ENCODE measurements at places on chromosomes 1 and 21. TPM values are rescaled to one million over a fixed set of nuclear protein-coding genes. Genes with fewer than 3 reads are reported as not detected.
A peak's percentile ranks its signal among the peaks of the same experiment; 100 is the strongest.

The SNX27 gene
- 28.5 TPM for total RNA-seq

DNA sequence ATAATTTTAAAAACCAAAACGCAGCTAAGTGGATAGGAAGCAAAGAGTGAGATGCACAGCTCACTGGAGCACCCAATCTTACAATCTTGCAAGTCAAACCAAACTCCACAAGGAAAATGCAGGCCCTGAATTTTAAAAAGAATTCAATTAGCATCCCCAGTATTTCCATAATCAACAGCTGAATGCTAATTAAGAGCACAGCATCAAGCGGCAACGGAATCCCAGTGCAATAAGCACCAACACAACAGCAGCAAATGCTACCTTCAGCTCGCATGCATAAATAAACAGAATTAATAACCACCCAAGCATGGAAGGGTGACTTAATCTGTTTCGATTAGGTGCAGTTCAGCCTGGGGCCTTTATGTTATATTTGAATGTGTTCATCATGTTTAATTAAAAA is 142.9 kb downstream of the SLC45A1 start:
- DNase-seq: no peak
- H3K27ac ChIP-seq: no peak overlapping the region
- H3K36me3 ChIP-seq: peaks cover 14% of the 10 kb centered on the region
- no peaks in the 10 kb centered on the region for H3K27me3 ChIP-seq
- no peak overlapping the region for H3K4me3 ChIP-seq
- H3K4me1 ChIP-seq: peaks cover 58% of the 10 kb centered on the region

GRCh38 chr1:195597891-195598290 is 1010.3 kb downstream of the KCNT2 start:
- no peak overlapping the region for H3K27ac ChIP-seq
- H3K4me3 ChIP-seq: no peak overlapping the region
- no peaks in the 10 kb centered on the region for H3K27me3 ChIP-seq
- no peak for DNase-seq
- no peaks in the 10 kb centered on the region for H3K4me1 ChIP-seq

DNA sequence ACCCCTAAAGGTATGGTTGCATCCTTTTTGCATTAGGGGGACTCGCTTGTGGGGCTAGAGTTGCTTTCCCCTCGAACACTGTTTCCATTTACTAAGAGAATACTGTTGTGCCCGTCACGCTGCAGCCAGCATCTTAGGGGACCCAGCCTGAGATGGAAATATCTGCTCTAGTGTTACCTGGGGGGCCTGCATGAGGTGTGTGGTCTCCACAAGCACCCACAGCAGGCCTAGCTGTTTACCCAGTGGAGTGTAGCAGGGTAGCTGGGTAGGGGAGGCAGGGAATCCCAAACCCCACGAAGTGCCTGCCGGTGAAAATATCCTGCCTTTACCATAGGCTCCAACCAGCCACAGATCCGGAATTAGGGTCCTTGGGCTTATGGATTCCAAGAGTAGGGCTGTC is 303.6 kb downstream of the PTPRU start:
- H3K36me3 ChIP-seq: no peaks in the 10 kb centered on the region
- H3K27ac ChIP-seq: no peak overlapping the region
- H3K4me3 ChIP-seq: no peak overlapping the region
- H3K27me3 ChIP-seq: peaks cover 2% of the 10 kb centered on the region

DNA sequence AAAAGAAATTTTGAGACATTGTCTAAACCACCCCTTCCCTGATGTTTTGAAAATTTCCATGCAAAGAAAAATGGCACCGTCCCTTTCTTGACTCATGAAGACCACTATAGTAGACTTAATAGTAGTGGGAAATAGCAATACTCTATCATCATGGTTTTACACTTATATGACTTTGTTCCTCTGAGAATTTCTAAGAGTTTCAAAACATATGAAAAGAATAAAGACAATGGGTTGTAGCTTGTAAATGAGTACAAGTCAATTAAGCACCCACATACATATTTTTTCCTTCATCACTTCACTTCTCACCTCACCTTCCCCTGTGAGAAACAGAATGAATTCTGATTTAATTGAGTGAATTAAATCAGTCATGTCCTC is 151.7 kb downstream of the LYPLAL1 start:
- peaks cover 17% of the 10 kb centered on the region for H3K27me3 ChIP-seq
- H3K4me1 ChIP-seq: peaks cover 11% of the 10 kb centered on the region
- no peak overlapping the region for H3K4me3 ChIP-seq
- H3K36me3 ChIP-seq: peaks cover 11% of the 10 kb centered on the region

The PLEKHA6 gene
- total RNA-seq: 0.87 TPM

The A3GALT2 gene
- not detected for total RNA-seq

The ABCD3 gene
- 46.1 TPM for total RNA-seq

DNA sequence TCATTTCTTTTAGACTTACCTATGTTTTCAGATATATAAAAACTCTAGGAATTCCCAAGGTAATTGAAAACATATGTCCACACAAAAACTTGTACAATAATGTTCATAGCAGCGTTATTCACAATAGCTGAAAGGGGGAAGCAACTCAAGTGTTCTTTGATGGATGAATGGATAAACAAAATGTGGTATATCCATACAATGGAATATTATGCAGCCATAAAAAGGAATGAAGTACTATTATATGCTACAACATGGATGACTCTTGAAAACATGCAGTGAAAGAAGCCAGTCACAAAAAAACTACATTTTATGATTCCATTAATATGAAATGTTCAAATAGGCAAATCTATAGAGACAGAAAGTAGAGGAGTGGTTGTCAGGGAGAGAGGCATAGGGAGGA is 62.2 kb upstream of the WDR26 start:
- no peaks in the 10 kb centered on the region for H3K27me3 ChIP-seq
- H3K27ac ChIP-seq: peak overlapping the region; percentile 47
- no peak for DNase-seq
- H3K4me3 ChIP-seq: no peak overlapping the region

The PM20D1 gene
- 0.58 TPM for total RNA-seq

DNA sequence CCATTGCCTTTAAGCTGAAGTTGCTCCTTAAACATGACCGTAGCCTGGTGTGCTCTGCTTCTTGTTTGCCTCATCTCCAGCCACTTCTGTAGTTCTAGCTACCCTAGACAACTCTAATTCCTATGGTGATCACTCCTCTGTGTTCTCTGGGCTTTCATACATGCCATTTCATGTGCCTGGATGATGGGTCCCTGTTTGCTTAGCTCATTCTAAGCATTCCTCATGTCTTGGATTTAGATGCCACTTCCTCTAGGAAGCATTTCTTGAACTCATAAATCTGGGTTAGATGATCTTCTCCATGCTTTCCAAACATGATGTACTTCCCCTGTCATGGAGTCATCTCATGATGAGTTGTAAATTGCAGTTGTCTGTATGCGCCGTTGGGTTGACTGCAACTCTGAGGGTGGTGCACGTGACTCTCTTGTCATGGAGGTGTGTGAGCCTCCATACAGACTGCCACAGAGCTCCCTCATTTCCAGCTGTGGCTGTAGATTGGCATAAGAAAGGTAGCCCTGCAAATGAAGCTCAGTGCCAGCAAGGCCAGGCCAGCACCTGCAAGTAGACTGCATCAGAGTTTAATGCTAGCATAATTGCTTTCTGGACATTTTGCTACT is 77.2 kb downstream of the LAMC1 start:
- H3K27ac ChIP-seq: no peak overlapping the region
- no peaks in the 10 kb centered on the region for H3K4me1 ChIP-seq
- H3K36me3 ChIP-seq: no peaks in the 10 kb centered on the region
- H3K4me3 ChIP-seq: no peak overlapping the region
- no peak for DNase-seq

The PLA2G2C gene
- total RNA-seq: 0.43 TPM

- H3K36me3 ChIP-seq: no peaks in the 10 kb centered on the region
- H3K27ac ChIP-seq: no peak overlapping the region
- DNase-seq: no peak
- H3K27me3 ChIP-seq: peaks cover 2% of the 10 kb centered on the region
- no peaks in the 10 kb centered on the region for H3K4me1 ChIP-seq
- no peak overlapping the region for H3K4me3 ChIP-seq
Measured at GRCh38 chr1:112230232-112230631, 165.8 kb upstream of the CTTNBP2NL start.

- peaks cover 20% of the 10 kb centered on the region for H3K4me1 ChIP-seq
- no peak overlapping the region for H3K4me3 ChIP-seq
- H3K27ac ChIP-seq: no peak overlapping the region
- H3K27me3 ChIP-seq: no peaks in the 10 kb centered on the region
Measured at GRCh38 chr21:42732033-42732410, 78.6 kb downstream of the PDE9A start.

GRCh38 chr1:172581273-172581672 is 48.3 kb downstream of the SUCO start:
- no peak overlapping the region for H3K4me3 ChIP-seq
- no peak for DNase-seq
- H3K36me3 ChIP-seq: peaks cover 16% of the 10 kb centered on the region

DNA sequence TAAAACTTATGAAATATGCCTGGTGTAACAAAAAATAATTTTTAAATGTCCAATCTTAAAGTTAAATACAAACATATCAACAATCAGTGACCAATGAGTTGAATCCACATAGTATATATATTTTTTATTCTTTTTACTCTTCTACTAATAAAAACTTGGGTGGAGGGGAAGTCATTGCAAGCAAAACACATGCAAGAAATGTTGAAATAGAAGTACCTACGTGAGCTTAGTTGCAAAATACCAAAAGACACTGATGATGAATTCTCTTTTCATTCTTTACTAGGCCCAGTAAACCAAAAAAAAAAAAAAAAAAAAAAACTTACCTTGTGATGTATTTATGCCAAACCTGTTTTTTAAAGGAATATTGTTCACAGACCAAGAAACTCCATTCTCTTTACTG is 26.4 kb upstream of the PLA2G4A start:
- no peaks in the 10 kb centered on the region for H3K4me1 ChIP-seq
- DNase-seq: no peak
- H3K27me3 ChIP-seq: no peaks in the 10 kb centered on the region
- no peak overlapping the region for H3K27ac ChIP-seq

DNA sequence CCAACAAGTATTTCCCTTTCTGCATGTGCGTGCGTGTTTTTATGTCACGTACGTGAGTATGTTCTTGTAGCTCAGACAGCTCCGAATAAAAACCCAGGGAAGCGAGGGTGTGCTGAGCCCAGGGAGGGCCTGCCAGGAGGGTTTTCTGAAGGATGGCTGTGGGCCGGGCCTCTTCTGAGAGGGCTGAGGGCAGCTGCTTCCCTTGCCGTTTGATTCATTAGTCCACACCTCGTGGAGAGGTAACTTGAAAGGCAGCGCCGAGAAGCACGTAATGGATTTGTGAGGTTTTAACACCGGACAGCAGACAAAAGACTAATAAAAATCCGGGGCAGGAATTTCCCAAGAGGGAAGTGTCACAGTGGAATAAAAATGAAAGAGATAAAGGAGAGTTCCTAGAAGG is 29.5 kb downstream of the CD247 start:
- H3K27ac ChIP-seq: peak overlapping the region; percentile 92
- no peaks in the 10 kb centered on the region for H3K27me3 ChIP-seq
- peaks cover 52% of the 10 kb centered on the region for H3K36me3 ChIP-seq
- peak overlapping the region; percentile 60 for H3K4me3 ChIP-seq

The TBX15 gene
- not detected for total RNA-seq

DNA sequence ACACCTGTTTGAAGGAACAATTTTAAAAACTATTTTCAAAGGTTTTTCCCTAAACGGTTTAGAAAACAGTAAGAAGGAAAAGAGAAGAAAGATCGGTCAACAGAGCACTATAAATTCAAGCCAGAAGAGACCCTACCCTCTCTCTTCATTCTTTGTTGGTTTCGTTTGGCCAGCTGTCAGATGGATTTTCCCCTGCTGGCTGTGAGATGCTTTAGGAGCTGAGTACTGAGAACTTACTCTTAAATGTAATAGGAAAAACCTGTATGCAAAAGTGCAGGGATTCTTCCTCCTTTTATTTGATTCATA is 1.3 kb upstream of the TXNIP start:
- peak overlapping the region; percentile 92 for H3K4me3 ChIP-seq
- peaks cover 36% of the 10 kb centered on the region for H3K36me3 ChIP-seq

DNA sequence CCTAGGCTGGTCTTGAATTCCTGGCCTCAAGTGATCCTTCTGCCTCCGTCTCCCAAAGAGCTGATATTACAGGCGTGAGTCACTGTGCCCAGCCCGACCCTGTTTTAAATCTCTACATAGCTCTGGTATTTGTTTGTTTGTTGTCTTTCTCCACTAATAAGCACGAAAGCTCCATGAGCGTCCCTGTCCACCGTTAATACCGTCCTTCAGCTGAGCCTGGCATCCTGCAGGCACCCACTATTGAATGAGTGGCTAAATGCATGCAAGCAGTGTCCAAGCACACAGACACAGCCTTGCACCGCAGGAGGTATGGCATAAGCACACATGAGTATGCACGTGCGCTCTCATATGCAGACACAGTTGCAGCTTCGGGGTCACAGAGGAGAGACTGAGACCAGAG is 4.5 kb upstream of the COL16A1 start:
- H3K4me1 ChIP-seq: peaks cover 29% of the 10 kb centered on the region
- H3K36me3 ChIP-seq: no peaks in the 10 kb centered on the region
- H3K4me3 ChIP-seq: no peak overlapping the region
- no peak overlapping the region for H3K27ac ChIP-seq
- DNase-seq: no peak

DNA sequence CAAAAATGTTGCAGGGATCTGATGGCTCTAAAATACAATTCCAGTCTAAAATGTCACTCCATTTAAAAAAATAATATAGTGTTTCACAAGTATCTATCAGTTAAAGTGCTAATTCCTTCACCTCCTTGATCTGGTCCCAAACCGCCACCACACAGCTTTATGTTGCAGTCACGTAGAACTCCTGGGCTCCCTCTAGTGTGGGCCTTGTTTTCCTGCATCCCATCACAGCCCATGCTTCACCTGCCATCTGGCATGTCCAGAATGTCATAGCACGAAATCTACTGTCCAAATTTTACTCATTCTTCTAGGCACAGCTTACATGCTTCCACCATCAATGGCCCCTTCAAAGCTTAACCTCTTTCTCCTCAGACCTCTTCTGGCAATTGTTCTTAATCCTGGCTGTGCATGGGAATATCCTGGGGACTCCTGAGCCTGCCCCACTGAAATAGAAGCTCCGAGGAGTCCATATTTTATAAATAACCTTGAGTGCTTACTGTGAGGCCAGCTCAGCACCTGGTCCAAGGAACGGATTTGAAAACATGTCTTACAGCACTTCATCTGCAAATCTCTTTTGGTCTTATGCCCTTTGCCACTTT is 15.5 kb downstream of the FYB2 start:
- peak; percentile 35 for DNase-seq
- H3K4me1 ChIP-seq: no peaks in the 10 kb centered on the region
- peaks cover 8% of the 10 kb centered on the region for H3K27me3 ChIP-seq
- no peak overlapping the region for H3K4me3 ChIP-seq
- no peak overlapping the region for H3K27ac ChIP-seq
- H3K36me3 ChIP-seq: no peaks in the 10 kb centered on the region

The LCE1E gene
- total RNA-seq: not detected

The BRDT gene
- not detected for total RNA-seq

The MFAP2 gene
- total RNA-seq: not detected

The FALEC gene
- not detected for total RNA-seq

DNA sequence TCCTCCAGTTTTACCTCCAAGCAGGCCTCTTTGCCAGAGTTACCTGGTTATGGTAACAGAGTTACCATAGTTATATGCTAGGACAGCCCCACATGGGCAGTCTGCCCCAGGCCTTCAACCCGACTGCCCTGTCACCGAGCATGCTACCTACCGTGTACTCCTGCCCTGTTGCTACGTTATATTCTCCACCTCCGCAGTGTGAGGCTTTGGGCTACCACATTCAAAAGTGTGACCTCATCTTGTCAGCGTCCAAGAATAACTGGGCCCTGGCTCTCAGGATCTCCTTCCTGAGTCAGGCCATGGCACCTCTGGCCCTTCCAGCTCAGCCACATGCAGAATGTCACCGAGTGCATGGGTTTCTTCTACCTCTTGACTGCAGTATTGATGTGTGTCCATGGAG is 8.9 kb downstream of the MAPKAPK2 start:
- no peak for DNase-seq
- H3K4me3 ChIP-seq: no peak overlapping the region
- H3K36me3 ChIP-seq: peaks cover 31% of the 10 kb centered on the region
- no peak overlapping the region for H3K27ac ChIP-seq
- no peaks in the 10 kb centered on the region for H3K27me3 ChIP-seq
- H3K4me1 ChIP-seq: peaks cover 64% of the 10 kb centered on the region
